ENCODE measurements at places on chromosomes 5 and 9.

GRCh38 chr9:125258160-125258785 lies 3.4 kb upstream of the GAPVD1 start:
- H3K27ac ChIP-seq, result no peak overlapping the region
- H3K4me3 ChIP-seq, result no peak overlapping the region
- DNase-seq, result no peak
- H3K36me3 ChIP-seq, result no peaks in the 10 kb centered on the region
- H3K27me3 ChIP-seq, result no peaks in the 10 kb centered on the region
- H3K4me1 ChIP-seq, result peaks cover 10% of the 10 kb centered on the region

DNA sequence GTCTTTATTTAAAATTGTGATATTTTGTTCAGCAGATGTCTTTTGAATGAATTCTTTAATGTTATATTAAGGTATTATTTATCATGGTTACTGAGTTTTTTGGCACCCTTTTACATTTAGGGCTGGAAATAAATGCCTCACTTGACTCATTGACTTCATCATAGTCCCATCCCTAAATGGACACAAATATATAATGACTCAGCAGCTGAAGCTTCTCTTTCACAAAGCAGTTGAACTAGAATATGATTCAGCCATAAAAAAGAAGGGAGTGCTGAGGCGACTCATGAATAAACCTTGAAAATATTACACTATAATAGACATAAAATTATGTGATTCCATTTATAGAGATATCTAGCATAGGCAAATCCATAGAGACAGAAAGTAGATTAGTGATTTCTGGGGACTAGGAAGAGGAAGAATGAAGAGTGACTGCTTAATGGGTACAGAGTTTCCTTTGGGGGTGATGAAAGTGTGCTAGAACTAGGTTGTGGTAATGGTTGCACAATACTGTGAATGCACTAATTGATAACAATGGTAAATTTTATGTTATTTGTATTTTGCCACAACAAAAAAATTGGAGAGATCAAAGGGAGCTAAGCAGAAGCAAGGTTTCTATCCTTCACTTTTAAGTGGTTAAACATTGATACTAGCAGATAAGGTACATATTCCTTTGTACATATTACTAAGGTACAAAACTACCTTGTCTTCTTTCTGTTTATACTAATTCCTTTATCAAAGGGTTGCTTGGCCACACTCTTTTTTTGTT lies 449.6 kb downstream of the NTRK2 start:
- no peaks in the 10 kb centered on the region for H3K27me3 ChIP-seq
- peak; percentile 40 for DNase-seq
- H3K4me3 ChIP-seq, result no peak overlapping the region
- peaks cover 35% of the 10 kb centered on the region for H3K4me1 ChIP-seq

- DNase-seq, result no peak
- no peaks in the 10 kb centered on the region for H3K4me1 ChIP-seq
- no peak overlapping the region for H3K4me3 ChIP-seq
- H3K27me3 ChIP-seq, result no peaks in the 10 kb centered on the region
- H3K36me3 ChIP-seq, result no peaks in the 10 kb centered on the region
- H3K27ac ChIP-seq, result no peak overlapping the region
Observed at GRCh38 chr9:113948891-113949570, 72.9 kb downstream of the ZNF618 start.

DNA sequence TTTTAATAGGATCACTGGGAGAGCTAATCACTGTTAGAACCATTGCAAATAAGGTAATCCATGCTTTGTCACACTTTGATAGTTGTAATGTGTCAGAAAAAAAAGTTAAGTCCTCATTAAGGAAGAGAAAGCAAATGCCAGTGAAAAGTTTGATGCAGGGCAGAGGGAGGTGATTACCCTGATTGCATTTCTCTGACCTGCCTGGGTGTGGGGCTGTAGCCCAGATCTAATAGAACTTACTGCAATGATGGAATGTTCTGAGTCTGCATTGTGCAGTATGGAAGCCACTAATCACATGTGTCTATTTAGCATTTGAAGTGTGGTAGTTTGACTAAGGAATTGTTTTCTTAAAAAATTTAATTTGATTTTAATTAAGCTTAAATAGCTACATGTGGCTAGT lies 202.7 kb downstream of the ATP10B start:
- no peak overlapping the region for H3K4me3 ChIP-seq
- H3K27ac ChIP-seq, result no peak overlapping the region
- H3K27me3 ChIP-seq, result no peaks in the 10 kb centered on the region
- no peaks in the 10 kb centered on the region for H3K36me3 ChIP-seq
- no peak for DNase-seq

All from keratinocyte (primary cell).